ENCODE measurements at places on chromosomes 12 and 14. TPM values are rescaled to one million over a fixed set of nuclear protein-coding genes. Genes with fewer than 3 reads are reported as not detected.

GRCh38 chr14:36683083-36683724, 21.5 kb downstream of the PAX9 start:
- H3K4me1 ChIP-seq = no peaks in the 10 kb centered on the region
- H3K27ac ChIP-seq = no peak overlapping the region
- no peak overlapping the region for H3K4me3 ChIP-seq
- no peak for DNase-seq
- H3K27me3 ChIP-seq = no peaks in the 10 kb centered on the region

GRCh38 chr14:96037891-96038557, 1.1 kb upstream of the C14orf132 start:
- H3K4me3 ChIP-seq = no peak overlapping the region
- DNase-seq = no peak
- no peaks in the 10 kb centered on the region for H3K36me3 ChIP-seq
- H3K27ac ChIP-seq = no peak overlapping the region
- peaks cover 8% of the 10 kb centered on the region for H3K4me1 ChIP-seq

DNA sequence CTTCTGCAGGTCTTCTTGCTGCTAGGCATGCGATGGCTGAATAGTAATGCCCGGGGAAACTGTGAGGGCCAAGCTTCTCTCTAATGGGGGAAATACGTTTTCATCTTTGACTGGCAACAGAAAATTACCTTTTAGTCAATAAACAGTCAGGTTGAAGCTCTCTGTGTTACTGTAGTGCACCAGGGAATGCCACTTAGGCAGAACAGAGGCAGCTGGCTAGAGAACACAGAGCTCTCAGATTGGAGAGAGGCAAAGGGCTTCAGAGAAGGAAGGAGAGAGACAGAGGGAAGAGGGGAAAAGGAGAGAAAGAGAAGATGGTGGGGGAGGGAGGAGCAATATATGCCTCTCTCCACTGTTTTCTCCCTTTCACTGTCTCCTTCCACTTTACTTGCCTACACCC, 6.7 kb downstream of the HSD17B6 start:
- no peaks in the 10 kb centered on the region for H3K36me3 ChIP-seq
- DNase-seq = no peak
- no peak overlapping the region for H3K4me3 ChIP-seq

GRCh38 chr14:86532219-86532618, 1002.3 kb downstream of the FLRT2 start:
- no peaks in the 10 kb centered on the region for H3K27me3 ChIP-seq
- H3K4me1 ChIP-seq = no peaks in the 10 kb centered on the region
- DNase-seq = no peak
- H3K4me3 ChIP-seq = no peak overlapping the region
- no peaks in the 10 kb centered on the region for H3K36me3 ChIP-seq

GRCh38 chr14:30271811-30272323, 287.1 kb upstream of the G2E3 start:
- peaks cover 5% of the 10 kb centered on the region for H3K4me1 ChIP-seq
- no peaks in the 10 kb centered on the region for H3K36me3 ChIP-seq
- H3K27ac ChIP-seq = no peak overlapping the region

GRCh38 chr12:91406920-91407341, 224.3 kb upstream of the DCN start:
- no peak overlapping the region for H3K27ac ChIP-seq
- no peaks in the 10 kb centered on the region for H3K4me1 ChIP-seq
- H3K36me3 ChIP-seq = no peaks in the 10 kb centered on the region
- no peak for DNase-seq

- no peak overlapping the region for H3K27ac ChIP-seq
- peaks cover 17% of the 10 kb centered on the region for H3K4me1 ChIP-seq
- no peak for DNase-seq
- no peaks in the 10 kb centered on the region for H3K27me3 ChIP-seq
- H3K4me3 ChIP-seq = no peak overlapping the region
- no peaks in the 10 kb centered on the region for H3K36me3 ChIP-seq
Observed at GRCh38 chr14:53871951-53872350, 84.7 kb downstream of the BMP4 start.

- no peaks in the 10 kb centered on the region for H3K4me1 ChIP-seq
- H3K27me3 ChIP-seq = no peaks in the 10 kb centered on the region
- no peaks in the 10 kb centered on the region for H3K36me3 ChIP-seq
- H3K4me3 ChIP-seq = no peak overlapping the region
- DNase-seq = no peak
Observed at GRCh38 chr12:113882690-113883089, 83.4 kb downstream of the RBM19 start.

DNA sequence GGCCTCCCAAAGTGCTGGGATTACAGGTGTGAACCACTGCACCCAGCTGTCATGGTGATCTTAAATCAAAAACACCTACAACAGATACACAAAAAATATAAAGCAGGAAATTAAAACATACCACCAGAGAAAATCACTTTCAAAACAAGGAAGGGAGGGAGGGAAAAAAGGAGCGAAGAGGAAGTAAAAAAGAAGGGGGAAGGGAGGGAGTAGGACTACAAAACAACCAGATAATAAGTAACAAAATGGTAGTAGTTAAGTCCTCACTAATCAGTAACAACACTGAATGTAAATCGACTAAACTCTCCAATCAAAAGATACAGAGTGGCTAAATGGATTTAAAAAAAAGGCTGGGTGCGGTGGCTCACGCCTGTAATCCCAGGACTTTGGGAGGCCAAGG, 89.0 kb downstream of the SH2B3 start:
- no peaks in the 10 kb centered on the region for H3K27me3 ChIP-seq
- no peak for DNase-seq
- no peaks in the 10 kb centered on the region for H3K4me1 ChIP-seq

DNA sequence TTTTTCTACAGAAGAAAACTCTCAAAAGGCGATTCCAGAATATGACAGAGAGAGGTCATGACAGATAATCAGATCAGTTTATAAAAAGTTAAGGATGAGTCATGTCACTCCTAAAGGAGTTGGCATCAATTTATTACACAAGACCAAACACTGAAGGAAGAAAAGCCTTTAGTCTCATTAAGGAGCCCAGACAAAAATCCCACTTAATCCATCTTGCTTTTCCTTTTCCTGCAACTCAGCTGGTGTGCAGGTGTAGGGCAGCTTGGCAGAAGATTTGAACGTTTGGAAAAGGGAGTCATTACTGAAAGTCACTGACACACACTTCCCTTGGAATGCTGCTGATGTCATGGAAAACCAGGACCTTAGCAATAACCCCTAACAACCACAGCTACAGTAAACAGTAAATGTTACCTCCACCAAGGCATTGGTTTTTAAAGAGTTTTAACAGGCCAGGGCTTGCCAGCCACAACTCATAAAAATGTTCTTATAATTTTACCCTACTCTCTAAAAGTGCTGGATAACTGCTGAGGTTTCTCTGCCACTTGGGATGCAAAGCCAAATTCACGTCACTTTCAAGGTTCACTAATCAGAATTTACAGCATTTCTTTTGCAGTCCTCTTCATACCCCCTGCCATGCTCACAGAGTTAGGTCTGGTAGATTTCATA, 320.6 kb downstream of the RAD51B start:
- peaks cover 10% of the 10 kb centered on the region for H3K4me1 ChIP-seq
- H3K27ac ChIP-seq = peak overlapping the region; percentile 71
- DNase-seq = no peak
- H3K36me3 ChIP-seq = no peaks in the 10 kb centered on the region

GRCh38 chr14:99755629-99756603, 37.3 kb upstream of the EML1 start:
- no peaks in the 10 kb centered on the region for H3K36me3 ChIP-seq
- H3K27me3 ChIP-seq = no peaks in the 10 kb centered on the region
- no peak overlapping the region for H3K4me3 ChIP-seq

The TDRD9 gene
- 2.1 TPM for total RNA-seq

The GPHN gene
- 36.1 TPM for total RNA-seq

The P2RX2 gene
- not detected for total RNA-seq

The KLRD1 gene
- total RNA-seq = 2.8 TPM

The CHURC1 gene
- total RNA-seq = 64.8 TPM

The OAS2 gene
- total RNA-seq = 18.0 TPM

Data from heart left ventricle (tissue), 16 donors.